Activated CD8-positive, alpha-beta memory T cell treated with anti-CD3 and anti-CD28 coated beads, Interleukin-2, amount 10 ng/mL, durations not matched to agents 7 days and 5 days (primary cell): ENCODE measurements at places on chromosomes 7 and 10. TPM values are rescaled to one million over a fixed set of nuclear protein-coding genes. Genes with fewer than 3 reads are reported as not detected.

DNA sequence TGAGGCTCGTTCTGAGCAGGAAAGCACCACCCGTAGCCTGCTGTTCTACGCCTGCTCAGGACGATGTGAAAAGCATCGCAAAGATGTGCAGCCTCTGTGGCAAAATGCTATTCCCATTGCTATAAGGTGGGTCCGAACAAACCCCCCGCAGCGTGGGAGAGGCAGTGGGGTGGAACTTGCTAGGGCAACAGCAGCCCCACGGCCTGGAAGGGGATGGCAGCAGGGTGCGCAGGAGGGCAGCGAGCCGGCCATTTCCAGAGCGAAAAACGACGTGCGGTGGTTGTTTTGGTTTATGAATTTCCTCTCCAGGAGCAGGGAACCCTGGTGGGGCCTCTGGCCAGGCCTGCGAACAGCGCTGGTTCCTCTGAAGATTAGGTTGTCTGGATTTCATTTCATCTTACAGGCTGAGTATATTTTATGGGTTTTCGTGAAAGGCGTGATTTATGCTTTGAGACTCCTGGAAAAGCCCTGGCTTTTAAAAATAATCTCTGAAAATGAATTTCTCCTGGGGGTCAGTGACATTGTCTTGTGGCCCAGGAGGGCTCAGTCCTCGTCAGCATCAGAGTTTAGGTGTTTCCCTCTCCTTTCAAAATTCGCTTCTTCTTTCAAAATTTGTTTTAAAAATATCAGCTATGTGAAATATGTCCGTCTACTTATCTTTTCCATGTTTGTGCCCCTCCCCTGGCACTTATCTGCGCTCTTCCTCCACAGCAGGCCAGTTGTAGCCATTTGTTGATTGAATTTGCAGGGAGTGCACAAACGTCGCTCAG, 42.3 kb upstream of the UBE3C start:
- no peak for DNase-seq

DNA sequence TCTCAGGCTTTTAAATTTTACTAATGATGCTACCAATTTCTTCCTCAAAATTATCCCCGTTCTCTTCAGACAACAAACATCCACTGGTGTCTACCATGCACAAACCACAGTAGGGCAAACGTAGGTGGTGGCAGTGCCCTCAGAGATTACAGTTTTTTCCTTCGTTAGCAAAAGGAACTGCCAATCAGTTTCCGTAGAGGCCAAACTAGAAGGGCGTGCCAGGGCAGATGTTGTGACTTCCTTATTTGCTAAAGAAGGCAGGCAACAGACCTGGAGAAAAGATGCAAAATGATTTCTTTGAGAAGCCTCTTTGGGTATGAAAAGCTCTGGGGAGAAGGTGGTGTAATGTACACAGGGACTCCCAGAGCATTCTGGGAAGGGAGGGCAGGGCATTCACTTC, 7.6 kb upstream of the FAM180A start:
- DNase-seq: no peak

- DNase-seq: no peak
Measured at GRCh38 chr10:106608066-106608465, 556.4 kb downstream of the SORCS1 start.

- DNase-seq: no peak
Measured at GRCh38 chr7:106372126-106372525, 87.3 kb upstream of the NAMPT start.

DNA sequence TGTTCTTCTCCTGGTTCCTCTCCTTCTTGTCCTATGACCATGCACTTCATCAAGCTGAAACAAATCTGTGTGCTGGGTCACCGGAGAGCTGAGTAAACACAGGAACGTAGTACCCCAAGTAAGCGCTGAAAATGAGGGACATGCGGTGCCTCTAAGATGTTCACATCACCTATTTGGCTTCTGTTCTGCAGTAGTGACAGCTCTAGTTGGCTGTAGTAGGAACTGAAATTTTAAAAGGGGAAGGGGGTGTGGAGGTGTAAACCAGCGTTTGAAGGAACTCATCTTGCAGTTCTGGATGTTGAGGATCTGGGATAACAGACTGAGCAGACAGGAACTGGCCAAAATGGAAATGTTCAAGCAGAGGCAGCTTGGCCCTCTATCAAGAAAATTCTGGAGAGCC, 85.2 kb downstream of the WNT2 start:
- DNase-seq: no peak

DNA sequence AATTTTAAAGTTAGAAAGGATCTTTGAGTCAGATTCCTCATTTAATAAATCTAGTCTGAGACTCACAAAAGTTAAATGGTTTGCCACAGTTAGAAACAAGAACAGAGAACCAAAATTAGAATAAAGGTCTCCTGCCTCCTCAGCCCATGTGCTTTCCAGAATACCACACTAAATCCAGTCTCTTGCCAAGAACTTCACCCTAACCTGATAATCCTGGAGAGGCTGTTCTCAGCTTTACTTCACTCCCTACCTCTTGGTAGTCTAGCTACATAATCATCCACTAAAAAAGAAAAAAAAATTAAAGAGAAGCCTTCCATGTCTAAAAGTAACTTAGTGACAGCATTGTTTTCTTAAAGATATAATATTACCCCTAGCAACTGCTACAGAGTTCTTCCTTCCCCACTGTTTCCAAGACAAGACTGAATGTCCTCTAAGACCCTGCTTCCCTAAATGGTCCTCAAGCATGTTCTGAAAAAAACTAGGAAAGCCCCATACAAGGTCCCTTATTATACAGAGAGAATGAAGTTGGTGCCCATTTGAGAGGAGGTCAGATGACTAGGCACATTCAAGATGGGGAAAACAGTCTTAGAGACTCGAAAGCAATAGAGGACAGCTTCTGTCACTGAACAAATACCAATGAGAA, 56.8 kb downstream of the ZNF438 start:
- no peak for DNase-seq

DNA sequence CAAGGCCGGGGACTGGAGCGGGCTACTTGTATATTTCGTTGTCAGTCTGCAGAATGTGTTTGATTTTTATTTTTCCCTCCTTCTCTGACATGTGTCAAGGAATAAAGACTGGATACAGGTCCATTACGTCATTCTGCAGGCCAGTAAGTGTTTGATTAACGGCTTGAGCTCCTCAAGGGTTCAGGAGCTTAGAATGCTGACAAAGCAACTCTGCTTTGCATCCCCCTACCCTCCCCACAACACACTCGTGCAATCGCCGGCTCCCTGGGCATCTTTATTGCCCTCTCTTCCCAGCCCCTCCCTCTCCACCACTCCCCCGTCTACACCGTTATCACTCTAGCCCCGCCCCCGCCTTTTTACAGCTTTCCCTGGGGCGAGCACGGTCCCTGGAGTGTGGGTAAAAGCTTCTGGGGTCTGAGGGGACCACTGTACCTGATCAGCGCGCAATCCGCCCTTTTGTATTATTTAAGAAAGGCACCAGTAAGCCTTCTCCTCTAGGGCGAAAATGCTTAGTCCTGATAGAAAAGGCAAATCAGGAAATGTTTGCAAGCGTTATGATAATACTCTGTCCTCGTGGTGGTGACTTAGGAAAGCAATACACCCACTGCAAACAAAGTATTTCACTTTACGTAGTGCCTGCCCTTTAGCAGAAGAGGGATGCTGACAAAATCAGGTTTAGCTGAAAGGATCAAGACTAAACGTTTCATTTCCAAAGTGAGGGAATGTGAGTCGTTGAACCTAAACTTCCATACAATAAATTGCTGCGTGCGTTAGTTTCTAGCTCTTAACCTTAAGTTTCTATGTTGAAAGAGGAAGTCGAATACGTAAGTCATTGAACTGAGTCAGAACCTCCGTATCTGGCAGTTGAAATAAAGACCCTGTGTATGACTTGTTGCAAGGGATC, 1.4 kb upstream of the CREB5 start:
- no peak for DNase-seq

DNA sequence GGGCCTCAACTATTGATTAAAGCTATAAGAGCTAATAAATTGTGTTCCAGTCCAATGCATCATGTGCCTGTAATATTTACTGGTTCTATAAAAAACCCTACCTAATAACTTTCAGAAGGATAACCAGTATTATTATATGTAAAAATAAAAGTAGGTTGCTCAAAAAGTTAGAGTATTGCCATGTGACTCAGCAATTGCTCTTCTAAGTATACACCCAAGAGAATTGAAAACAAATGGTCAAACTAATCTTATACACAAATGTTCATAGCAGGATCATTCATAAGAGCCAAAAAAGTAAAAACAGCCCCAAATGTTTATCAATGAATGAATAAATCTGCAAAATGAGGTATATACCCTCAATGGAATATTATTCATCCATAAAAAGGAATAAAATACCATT, 89.5 kb upstream of the TES start:
- no peak for DNase-seq

DNA sequence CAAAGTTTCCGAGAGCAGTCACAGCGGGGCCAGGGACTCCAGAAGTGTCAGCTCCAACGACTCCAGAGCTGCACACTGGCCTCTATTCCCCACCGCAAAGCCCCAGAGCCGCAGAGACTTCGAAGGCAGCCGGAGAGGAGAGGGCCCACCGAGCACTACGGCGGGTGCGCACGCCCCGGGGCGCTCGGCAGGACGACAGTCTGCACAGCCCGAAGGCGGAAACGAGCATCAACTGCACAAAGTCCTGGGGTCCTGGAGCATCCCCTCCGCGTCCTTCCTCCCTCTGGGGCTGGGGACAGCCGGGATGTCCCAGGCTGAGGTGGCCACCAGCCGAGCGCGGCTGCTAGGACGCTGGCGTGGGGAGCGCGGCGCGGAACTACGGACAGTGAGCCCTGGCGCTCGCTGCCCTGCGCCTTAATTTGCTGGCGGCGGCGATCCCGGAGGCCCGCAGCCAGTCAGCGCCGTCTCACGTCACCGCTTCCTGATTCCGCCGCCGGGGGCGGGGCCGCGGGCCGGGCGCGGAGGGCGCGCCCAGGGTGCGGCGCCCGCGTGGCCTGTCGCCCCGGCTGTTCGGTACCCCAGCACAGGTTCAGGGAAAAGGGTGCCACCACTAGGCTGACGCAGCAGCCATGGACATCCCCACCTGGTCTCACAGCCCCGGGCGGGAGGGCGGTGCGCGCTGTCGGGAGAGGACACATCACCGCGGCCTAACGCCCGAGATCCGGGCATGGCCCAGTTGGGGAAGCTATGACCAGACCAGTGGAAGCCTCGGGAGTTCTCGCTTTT, at the start of gene TBX20:
TBX20 (minus strand) TSS at position 391 of the 786 bp plus-strand sequence. CDS start 480 bp downstream, outside the sequence.
- no peak for DNase-seq

DNA sequence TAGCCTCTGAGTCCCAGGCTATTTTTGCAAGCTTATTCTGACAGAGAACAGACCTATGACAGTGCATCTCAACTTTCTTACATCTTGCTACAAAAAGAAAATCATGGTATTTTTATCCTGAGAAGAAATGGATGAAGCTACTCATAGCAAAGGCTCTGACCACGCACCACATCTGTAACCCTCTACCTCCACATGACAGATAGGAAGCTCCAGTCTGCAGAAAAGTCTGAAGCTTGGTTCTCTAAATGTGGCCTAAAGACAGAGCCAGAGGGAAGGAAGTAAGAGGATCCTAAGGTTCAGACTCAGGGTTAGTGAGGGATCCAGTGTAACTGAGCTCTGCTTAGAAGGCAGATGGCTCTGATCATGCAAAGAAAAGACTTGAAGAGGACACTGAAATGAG, 58.4 kb upstream of the ABCB5 start:
- no peak for DNase-seq

GRCh38 chr10:106384496-106384895, 780.0 kb downstream of the SORCS1 start:
- no peak for DNase-seq

DNA sequence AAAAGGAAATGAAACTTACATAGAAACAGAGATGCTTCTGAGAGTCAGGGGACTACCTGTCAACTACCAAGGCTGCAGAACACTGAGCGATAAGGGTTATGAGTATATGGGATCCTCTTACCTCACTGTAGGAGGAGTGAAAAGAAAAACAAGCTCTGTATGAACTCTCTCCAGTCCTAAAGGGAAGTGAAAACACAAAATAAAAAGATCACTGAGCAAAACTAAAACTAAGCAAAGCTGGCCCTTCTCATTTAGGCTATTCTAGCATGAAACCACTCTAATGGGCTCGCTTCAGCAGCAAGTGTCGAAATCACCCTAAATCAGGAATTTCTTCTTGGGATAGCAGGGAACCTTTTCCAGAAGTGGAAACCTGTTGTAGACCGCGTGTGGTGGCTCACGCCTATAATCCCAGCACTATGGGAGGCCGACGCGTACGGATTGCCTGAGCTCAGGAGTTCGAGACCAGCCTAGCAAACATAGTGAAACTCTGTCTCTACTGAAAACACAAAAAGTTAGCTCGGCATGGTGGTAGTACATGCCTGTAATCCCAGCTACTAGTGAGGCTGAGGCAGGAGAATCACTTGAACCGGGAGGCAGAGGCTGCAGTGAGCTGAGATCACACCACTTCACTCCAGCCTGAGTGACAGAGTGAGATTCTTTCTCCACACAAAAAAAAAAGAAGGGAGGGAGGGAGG, 27.0 kb downstream of the DCLRE1C start:
- DNase-seq: no peak

DNA sequence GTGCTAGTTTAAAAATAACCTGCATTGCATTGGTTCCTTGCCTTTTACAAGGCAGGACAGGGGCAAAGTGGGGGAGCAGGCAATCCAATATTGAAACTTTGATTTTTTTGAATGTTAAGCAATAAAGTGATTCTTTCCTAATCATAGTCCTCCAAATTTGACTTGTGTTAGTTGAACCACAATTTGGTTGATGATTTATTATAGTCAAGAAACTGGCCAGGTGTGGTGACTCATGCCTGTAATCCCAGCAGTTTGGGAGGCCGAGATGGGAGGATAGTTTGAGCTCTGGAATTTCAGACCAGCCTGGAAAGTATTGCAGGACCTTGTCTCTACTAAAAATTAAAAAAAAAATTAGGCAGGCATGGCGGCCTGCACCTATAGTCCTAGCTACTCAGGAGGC, 27.9 kb upstream of the ABLIM1 start:
- DNase-seq: no peak

DNA sequence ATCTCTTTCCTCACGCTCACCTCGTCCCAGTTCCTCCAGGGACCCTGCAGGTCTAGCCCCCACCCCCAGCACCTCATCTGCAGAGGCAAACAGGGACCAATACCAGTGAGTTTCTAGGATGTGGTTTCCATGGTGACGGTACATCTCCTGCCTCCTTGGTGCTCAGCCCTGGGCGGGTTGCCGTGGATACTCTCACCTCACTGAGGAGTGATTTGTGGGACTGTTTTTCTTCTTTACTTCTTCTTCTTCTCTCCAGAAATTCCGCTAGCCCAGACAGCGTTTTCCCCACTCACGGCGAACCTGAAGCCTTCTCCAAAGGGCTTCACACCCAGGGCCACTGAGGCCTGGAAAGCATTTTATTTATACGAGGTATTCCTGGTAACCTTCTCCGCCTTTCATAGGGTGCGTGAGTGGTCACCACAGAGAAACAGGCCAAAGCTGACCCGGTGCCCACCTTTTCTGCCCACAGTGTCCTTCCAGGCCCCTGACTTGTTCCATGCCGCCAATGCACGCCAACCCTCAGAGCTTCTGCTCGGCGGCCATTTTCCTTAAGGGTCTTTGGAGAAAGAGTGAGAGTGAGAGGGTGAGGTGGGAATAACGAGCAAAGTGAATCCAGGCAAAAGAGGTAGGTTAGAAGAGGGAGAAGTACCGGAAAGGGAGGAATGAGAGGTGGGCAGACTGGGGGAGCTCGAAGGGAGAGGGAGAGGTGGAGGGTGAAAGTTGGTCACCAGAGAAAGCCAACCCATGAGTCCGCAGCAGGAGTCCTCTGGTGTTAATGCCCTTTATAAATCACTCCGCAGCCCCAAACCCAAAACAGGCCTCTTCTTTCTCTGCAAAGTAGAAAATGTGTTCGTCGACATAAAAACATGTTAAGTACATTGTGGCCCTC, 15.5 kb downstream of the FAM241B start:
- no peak for DNase-seq

- DNase-seq: no peak
Measured at GRCh38 chr7:20776214-20776911, 10.3 kb downstream of the SP8 start.

SGCE gene
- total RNA-seq: 2.4 TPM

ATOH7 gene
- not detected for total RNA-seq

TWIST1 gene
- total RNA-seq: 0.63 TPM
